ENCODE measurements at places on chromosomes 7 and 10.

- DNase-seq = no peak
These were observed 37.2 kb downstream of the FRMD4A start for GRCh38 chr10:14293526-14293925.

DNA sequence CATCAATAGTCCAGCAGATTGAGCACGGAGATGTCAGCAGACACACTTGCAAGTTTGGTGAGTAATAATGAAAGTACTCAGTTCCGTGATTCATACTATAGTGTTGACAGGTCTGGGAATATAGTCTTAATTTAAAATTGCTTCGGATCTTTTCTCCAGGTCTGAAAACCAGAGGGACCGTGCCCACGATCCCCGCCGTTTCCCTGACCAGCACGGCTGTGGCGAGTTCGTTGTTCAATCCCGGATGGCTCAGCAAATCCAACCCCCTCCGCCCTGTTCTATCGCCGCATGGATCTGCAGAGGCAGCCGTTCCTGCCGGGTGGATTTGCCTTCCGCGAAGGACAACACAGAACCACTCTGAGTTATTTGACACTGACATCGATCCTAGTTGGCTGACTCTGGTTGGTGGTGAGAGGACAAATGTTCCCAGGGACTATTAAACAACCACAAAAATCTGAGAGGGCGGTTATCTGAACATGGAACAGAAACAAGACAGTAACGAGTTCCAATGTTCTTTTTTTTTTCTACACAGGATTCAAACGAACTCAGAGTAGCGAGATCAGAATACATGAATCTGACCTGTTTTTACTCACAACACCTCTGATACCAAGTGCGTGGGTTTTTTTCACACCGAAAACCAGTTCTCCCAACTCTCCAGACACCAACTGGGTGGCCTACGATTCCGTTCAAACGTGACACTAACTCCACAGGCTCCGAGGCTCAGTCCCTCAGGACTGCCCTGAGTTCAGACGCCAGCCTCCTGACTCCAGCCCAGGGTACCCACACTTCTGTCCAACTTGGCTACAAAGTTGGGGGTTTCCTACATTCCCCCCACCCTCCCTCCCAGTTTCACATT lies 52.7 kb downstream of the RBM17 start:
- no peak for DNase-seq

- DNase-seq = no peak
These were observed 238.2 kb downstream of the CELF2 start for GRCh38 chr10:11255796-11256444.

- DNase-seq = no peak
These were observed 68.5 kb downstream of the NT5C2 start for GRCh38 chr10:103124420-103125096.

DNA sequence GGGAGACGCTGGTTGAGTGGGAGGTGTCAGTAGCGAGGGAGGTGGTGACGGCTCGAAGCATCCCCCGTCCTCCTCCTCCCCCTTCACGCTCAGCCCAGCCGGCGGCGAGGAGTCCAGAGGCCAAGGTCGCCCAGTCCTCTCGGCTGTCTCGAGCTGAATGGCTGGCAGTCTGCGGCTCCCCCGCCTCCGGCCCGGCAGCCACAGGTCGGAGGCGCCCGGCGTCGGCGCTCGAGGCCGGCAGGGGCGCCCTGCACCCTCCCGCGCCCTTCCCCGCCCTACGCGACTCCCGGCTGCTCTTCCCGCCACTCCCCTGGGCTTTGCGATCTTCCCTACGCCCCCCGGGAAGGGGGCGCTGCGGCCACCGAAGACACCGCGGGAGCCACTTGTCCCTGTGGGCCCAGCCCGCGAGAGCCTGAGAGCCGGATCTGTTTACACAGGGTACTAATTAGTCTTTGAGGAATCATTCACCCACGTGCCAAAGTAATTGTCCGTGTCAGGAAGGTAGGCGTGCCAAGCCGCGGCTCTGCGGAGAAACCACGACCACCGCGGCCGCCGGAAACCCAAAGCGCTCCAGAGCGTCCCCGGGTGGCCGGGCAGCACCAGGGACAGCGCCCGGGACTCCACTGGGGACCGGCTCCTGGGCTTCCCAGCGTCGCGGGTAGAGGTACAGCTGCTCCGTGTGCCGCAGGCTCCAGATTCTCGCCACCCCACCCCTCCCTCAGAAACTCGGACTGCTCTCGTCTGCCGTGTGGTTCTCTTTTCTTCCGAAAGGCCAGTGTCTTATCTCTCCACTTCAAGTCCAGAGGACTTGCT lies at the start of gene NXPH1:
Gene NXPH1, plus strand, starts transcription at position 133 of the 813 bp plus-strand sequence.
- DNase-seq = no peak

DNA sequence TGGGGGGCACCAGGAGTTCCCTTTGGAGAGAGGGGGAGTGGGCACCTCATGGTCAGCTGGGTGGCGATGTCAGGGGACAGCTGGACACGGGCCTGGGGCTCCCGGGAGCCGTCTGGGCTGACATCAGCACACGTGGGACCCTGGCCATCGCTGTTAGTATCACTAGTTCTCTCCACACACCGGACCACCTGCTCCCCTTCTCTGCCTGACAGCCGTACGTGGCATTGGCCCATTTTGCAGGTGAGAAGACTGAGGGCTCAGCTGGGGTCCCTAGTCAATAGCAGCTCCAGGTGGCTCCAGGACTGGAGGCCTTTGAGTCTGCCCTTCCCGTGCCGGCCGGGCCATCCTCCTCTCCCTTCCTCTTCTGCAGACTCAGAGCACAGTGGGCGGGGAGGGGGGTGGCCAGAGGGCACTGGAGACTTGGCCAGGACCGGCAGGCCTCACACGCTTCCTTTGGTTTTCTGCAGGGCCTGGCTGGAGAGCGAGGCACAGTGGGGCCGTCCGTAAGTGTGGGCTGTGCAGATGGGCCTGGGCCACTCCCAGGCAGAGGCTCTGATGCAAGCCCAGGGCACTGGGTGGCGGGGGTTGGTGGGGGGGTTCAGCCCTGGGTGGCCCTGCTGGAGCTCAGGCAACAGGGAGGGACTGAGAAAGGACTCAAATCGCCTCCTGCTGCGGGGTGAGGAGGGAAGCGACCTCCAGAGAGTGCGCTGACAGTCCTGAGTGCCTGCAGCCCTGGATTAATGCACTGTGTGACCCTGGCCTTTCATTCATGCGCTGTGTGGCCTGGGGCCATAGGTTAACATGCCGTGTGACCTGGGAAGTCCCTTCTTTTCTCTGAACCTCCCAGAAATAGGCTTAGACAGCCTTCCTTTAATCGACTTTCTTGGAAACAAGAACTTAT lies 78.2 kb downstream of the MYL10 start:
- DNase-seq = no peak

- DNase-seq = no peak
These were observed 17.0 kb upstream of the SFR1 start for GRCh38 chr10:104104926-104105325.

GRCh38 chr7:151057506-151057988 lies at the start of gene CDK5:
TSS of gene CDK5 (minus strand) at chr7:151057897. CDS start at chr7:151057848, 49 bp downstream.
- DNase-seq = no peak

DNA sequence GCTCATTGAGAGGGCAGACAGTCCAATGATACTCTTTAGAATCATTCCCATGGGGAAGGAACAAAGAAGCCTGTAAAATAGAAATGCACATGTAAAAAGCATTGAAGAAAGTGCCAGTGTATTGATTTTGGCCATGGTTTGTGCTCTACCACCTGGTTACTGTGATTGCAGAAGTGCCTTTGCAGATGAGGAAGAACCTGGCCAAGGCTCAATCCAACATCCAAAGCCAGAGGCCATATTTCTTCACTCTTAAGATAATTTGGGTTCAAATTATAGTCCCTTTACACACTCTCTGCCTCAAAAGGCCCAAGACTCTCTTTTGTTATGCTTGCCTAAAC lies 122.1 kb downstream of the EGFR start:
- DNase-seq = no peak
